Dermis microvascular lymphatic vessel endothelial cell (primary cell): ENCODE measurements at places on chromosomes 2 and 18. TPM values are rescaled to one million over a fixed set of nuclear protein-coding genes. Genes with fewer than 3 reads are reported as not detected.

The DUSP19 gene
- 2.1 and 2.4 TPM in 2 replicates for total RNA-seq

GRCh38 chr2:139259422-139260051, 479.3 kb upstream of the NXPH2 start:
- no peak for DNase-seq

- DNase-seq = no peak
These were observed 111.3 kb downstream of the LNPK start for GRCh38 chr2:175890636-175891242.

- DNase-seq = no peak
These were observed 91.7 kb downstream of the DTNA start for GRCh38 chr18:34801774-34802173.

DNA sequence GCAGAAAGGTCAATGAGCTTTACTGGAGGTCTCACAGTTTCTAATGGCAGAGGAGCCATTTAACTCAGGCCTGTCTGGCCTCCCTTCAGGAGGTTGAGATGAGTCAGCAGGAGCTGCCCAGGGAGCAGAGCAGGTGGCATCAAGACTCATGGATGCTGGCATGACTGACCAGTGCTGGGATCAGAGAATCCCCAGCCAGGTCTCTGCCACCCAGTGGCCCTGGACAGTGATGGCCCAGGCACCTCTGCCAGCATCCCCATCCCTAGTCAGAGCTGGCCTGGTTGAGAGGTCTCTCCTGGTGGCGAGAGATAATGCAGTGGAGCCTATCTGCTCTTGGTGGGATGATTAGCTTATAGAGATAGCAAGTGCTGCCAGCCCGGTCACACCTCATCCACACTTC, 43.1 kb downstream of the GYPC start:
- no peak for DNase-seq

The HOXD13 gene
- total RNA-seq = under 0.01 TPM in 1 of 2 replicates, not detected in the other

DNA sequence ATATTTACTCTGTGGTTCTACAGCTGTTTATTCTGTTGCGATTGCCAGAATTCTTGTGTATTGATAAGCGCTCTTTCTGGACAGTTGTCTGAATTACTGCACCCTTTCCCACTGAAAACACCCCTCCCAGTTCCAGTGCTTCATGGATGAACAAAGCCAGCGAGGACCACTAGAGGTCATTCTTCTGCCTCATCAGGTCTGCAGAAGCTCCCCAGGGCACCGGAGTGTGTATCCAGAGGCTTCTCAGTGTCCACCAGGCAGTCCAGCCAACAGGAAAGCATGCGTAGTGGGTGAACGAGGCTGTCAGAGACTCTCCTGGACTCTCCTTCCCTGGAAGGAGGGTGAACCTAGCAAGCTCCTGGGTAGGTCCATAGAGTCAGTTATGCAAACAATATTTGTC, 40.6 kb upstream of the INHBB start:
- DNase-seq = peak; percentile 17

DNA sequence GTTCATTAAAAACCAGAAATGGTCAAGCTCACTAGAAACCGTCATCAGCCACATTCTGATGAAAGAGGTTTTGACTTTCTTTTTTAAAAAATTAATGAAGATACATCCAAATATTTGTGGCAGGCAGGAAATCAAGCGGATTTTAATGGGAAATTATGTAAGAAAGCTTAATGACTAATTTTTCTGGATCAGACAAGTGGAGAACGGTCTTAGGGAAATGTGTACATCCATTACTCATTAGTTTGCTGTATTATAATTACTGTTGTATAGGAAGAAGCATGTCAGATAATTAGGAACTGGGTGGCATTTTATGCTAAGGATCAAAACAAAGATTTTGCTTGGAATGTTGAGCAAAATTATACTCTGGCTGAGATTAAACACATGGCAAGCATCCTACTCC, 39.4 kb downstream of the AGAP1 start:
- DNase-seq = no peak

The TMEM163 gene
- total RNA-seq = 0.13 and 0.25 TPM in 2 replicates

GRCh38 chr18:63823516-63824219, 48.5 kb downstream of the SERPINB7 start:
- peak; percentile 42 for DNase-seq

The ACADL gene
- total RNA-seq = not detected in 2 replicates

- DNase-seq = no peak
These were observed 29.6 kb downstream of the ARL4C start for GRCh38 chr2:234467289-234467688.

GRCh38 chr2:238114331-238114841, 14.2 kb downstream of the ESPNL start:
- DNase-seq = no peak

The STEAP3 gene
- total RNA-seq = 7.7 and 7.8 TPM in 2 replicates

GRCh38 chr2:127580167-127581049, 44.9 kb downstream of the MYO7B start:
- no peak for DNase-seq
